ENCODE measurements at places on chromosomes 4 and X.
A peak's percentile ranks its signal among the peaks of the same experiment; 100 is the strongest.

DNA sequence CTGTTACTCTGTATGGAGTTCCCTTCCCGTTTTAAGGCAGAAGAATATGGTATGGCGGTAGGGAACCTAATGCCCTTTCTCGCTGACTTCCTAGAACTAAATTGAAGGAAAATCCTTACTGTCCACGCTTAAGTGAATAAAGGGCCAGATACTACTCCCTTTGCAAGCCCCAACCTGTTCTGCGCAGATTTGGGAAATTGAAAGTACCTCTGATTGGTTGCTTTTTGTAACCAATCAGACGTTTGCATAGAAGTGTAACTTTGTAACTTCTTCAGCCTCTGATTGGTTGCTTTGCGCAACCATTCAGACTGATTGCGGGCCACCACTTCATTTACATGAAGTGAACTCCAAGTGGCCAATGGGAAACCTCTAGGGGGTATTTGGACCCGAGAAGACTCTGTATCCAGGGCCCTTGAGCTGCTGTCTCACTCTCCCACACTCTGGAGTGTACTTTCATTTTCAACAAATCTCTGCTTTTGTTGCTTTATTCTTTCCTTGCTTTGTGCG lies 1.2 kb upstream of the TMEM33 start:
- DNase-seq, result no peak

- DNase-seq, result peak; percentile 79
Observed at GRCh38 chrX:77014377-77015372, 432.5 kb upstream of the FGF16 start.

- DNase-seq, result peak; percentile 4
Observed at GRCh38 chr4:149164282-149164681, 651.4 kb downstream of the IQCM start.

DNA sequence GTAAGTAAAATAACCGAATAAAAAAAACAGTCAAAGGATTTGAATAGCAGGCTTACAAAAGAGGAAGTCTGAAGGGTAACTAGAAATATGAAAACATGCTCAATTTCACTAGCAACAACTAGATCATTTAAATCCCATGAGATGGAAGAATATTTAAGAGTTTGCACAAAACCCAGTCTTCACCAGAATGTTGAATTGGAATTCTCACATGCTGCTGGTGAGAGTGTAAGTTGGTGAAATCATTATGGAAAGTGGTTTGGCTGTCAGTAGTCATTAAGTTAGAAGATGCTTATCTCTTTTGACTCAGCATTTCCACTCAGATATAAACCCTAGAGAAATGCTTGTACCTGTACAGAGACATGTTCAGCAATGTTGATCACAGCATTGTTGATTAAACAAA lies 110.1 kb downstream of the PGRMC2 start:
- DNase-seq, result no peak

GRCh38 chr4:141896687-141897086 lies 260.3 kb downstream of the IL15 start:
- DNase-seq, result no peak

- DNase-seq, result no peak
Observed at GRCh38 chr4:4339504-4340085, 47.3 kb upstream of the NSG1 start.

DNA sequence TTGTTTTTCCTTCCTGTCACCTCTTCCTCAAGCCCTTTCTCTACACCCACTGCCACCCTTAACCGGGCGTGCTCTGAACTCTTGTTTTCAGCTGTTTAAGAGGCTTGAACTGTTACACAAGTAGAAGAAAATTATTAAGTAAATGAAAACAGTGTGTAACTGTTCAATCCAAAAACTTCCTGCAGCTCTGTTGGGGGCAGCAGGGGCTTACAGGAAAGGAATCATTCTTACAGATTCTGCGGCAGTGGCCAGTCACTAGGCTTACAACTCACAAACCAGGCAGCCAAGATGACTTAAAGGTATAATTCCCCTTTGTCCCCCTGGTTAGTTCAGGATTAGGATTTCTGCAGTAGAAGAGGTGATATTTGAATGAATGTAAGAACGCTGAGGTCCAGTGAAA lies 70.2 kb upstream of the ETNPPL start:
- DNase-seq, result no peak

DNA sequence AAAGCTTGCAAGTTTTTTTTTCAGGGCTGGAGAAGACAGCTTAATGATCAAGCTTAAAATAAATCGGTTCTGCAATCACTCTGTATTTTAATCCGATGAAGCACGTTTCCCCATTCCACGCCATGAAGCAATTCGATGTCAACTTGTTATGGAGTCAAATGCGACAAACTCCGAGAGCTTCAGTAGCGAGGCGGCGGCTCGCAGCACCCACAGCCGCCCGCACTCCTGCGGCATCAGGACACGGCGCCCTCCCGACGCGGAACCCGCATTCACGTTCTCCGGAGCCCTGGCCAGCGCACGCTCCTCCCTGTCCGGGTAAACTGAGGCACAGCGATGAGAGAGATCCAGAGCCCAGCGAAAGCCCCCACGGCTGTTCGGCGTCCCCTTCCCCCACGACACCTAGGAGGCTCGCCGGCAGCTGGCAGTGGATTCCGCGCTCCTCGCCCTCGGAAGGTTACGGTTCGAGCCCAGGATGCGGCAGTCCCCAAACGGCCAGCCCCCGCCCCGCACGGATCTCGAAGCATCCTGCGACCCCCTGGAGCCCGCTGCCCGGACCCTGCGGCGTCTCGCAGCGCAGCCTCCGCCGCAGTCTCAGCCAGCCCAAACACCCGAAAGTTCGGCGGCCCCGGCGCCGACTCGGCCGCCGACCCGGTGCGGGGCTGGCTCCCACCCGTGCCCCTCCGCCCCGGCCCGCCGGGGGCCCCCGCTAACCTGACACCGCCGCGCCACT lies 507 bp downstream of the MFAP3L start:
- DNase-seq, result peak; percentile 72

DNA sequence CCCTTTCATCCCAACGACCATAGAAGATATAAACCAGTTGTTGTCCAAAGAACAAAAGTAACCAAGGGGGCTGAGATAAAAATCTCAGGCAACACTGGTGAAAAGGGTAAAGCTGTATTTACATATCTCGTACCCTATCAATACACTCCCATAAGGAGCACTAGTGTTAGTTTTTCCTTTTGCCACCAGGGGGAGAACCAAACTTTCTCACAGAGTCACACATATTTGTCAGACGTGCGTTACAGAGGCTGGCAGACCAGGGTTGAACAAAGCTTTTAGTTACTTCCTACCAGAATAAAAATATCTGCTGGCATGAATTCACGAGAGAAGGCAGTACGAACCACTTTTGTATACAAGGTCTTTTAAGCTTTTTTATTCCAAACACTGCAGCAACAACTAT lies 88.3 kb downstream of the AMELX start:
- DNase-seq, result peak; percentile 25

- no peak for DNase-seq
Observed at GRCh38 chr4:118284169-118284568, 68.6 kb downstream of the PRSS12 start.

DNA sequence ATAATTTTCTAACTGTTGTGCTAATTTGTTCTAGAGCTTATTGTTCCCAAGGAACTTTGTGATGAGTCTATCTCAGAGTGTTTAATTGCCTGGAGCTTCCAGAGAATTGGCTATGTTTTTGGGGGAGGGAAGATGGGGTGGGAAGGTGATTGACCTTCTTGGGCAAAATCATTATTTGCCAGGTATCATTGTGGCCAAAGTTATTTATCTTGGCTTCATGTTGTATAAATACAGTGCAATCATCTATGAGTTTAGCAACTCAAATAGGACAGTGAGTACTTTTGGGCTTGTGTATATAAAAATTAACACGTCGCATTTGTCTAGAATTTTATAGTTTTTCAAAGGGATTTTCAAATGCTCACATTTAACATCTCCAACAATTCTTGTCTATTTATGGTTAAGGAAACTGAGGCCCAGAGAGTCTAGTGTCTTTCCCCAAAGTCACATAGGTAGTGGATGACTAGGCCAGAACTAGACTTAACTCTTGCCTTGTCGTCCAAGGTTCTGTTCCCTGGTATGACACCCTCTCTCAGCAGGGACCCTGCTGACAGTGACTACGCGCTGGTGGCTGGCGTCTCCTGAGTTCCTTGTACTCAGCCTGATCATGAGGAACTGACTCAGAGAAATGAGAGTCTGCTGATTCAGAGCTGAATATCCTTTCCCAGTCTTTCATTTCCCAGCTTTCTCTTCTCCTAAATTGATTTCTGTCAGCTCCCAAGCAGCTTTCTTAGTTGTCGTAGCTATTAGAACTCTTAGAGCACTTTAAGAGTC lies 27.7 kb downstream of the FNIP2 start:
- no peak for DNase-seq

GRCh38 chrX:39855748-39856129 lies 242.0 kb downstream of the BCOR start:
- peak; percentile 48 for DNase-seq

- peak; percentile 20 for DNase-seq
Observed at GRCh38 chrX:1011691-1012283, 200.7 kb downstream of the CRLF2 start.

DNA sequence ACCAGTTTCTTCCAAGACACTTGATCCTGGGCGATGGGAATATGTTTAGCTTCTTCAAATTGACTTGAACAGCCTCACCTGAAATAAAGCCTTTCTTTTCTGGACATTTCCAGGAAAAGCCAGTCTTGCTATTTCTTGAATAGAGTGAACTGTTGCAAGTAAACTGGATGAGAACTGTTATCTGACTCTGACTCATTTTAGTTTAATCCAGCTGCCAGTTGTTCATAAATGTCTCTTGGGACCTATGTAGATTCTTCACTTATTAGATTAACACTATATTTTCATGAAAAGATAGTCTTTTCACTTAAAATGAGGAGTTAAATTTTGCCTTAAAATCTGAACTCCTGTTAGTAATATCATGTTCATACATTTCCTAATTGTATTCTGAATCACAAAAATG lies 615.4 kb upstream of the GALNT7 start:
- no peak for DNase-seq

- DNase-seq, result no peak
Observed at GRCh38 chrX:30824275-30824674, 64.8 kb downstream of the TAB3 start.

GRCh38 chr4:36241771-36242170 lies 2.5 kb downstream of the ARAP2 start:
- no peak for DNase-seq

GRCh38 chr4:2062808-2063524 lies 3.8 kb downstream of the NAT8L start:
- DNase-seq, result no peak

DNA sequence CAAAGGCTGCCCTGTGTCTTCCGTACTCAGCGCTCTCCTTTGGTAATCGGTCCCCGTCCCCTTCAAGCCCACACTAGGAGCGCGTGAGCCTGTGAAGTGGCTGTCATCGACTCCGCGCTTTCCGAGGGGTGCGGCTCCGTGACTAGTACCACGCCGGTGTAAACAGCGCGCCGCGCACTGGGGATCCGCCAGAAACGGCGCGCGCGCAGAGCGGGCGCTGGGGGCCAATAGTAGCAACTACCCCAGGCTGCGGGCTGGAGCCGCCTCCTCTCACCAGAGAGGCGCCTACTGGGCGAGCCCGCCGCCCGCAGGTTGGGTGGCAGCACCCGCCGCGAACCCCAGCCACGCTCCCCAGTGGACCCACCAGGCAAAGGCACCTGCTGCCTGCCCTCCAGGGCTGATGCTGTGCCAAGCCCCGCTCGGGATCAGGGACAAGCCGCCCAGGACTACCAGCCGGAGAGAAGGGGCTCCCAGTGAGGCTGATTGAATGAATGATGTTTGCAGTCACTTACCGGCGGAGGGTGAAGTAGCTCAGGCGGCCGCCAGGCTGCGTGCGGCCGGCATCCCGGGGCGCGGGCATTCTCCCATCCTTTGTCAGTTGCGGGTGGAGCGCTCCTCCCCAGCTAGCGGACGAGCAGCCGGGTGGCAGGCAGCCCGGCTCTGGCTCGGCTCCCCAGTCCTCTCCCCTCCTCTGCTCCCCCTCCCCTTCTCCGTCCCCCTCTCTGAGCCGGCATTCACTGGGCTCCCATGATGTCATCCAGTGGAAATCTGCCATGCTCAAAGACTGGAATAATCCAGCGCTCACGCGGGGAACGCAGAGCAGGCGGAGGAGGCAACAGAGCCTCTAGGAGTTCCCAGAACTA lies 370.3 kb upstream of the SMIM31 start:
- peak; percentile 94 for DNase-seq

DNA sequence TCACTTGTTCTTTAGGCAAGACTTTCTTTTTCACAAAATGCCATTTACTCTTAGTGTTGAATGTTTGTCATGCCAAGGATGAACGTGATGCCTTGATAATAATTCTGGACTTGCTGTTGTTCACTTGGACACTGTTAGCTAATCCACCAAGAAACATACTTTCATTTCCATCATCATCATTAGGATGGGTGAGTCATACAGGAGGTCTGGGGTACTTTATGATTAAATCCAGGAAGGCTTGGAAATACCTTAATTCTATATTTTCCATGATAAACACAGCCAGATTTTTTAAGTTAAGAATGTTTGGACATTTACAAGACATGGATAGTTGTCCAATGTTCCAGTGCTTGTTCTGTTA lies 260.7 kb upstream of the GIMD1 start:
- no peak for DNase-seq

GRCh38 chr4:5366421-5366820 lies 315.1 kb downstream of the STK32B start:
- no peak for DNase-seq

- no peak for DNase-seq
Observed at GRCh38 chr4:152819026-152819645, 39.4 kb downstream of the ARFIP1 start.

GRCh38 chr4:101280866-101281600 lies 66.3 kb downstream of the PPP3CA start:
- DNase-seq, result no peak

DNA sequence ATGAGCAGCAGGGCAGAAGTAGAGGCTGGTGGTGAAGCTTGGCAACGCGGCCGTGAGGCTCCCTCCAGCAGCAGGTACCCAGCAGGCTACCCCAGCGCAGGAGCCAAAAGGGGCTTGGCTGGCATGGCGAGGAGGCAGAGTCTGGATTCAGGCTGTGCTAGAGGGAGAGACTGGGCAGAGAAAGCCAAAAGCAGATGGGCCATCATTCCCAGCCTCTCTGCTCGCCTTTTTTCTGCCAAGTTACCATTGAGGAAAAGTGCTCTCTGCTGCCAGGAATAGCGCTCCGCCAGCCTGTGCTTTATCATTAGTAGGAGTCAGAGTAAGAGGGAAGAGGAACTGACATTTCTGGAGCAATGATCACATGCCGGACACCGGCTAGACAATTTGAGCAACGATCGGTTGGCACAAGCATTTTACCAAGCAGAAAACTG lies 28.7 kb upstream of the MAP3K15 start:
- no peak for DNase-seq

GRCh38 chr4:16140231-16140878 lies 56.5 kb upstream of the PROM1 start:
- DNase-seq, result no peak

- DNase-seq, result no peak
Observed at GRCh38 chr4:119632216-119632615, 3.6 kb upstream of the PDE5A start.

DNA sequence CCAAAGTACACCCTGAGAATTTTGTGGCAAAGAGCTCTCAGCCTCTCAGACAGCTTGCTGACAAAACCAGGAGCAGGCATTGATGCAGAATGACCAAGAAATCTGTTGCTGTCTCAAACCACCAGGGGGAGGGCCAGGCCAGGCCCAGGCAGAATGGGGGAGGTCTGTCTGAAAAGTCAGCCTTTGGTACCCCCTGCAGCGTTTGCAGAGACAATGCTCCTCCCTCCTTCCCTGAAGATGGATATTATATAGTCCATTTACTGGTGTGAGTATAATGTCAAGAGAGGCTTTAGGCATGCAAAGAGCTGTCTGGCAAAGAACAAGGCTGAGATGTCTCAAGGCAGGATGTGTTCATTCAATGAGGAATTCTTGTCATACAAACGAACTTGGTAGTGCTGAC lies 52.9 kb upstream of the TRPC5OS start:
- peak; percentile 37 for DNase-seq

GRCh38 chr4:110636680-110637407 lies 14.0 kb upstream of the PITX2 start:
- peak; percentile 81 for DNase-seq
